ENCODE measurements at places on chromosomes 7 and 10.

- DNase-seq, result no peak
These were observed 89.1 kb downstream of the TNS3 start for GRCh38 chr7:47492716-47493325.

- DNase-seq, result no peak
These were observed 43.4 kb upstream of the SRGN start for GRCh38 chr10:69044546-69044945.

- no peak for DNase-seq
These were observed 87.2 kb upstream of the HPS1 start for GRCh38 chr10:98533746-98534445.

DNA sequence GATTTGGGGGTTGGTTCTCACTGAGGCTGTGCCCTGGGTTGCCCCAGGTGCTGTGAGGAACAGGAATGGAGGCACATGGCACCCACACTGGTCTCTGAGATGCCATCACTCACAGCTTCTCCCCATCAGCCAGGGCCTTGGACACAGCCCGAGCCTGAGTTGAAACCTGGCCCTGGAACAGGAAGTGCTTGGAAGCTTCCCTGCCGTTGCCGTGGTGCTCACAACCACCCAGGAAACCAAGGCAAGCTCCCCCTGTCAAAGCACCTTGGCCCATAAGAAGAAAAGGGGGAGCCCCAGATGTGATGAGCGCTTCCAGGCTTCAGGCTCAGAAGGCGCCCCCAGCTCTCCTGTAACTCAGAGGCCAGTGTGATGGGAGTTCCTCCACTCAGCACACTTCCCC is at the start of gene BTBD16:
TSS of gene BTBD16 (plus strand) at position 221 of the 400 bp plus-strand sequence. CDS start 3,786 bp downstream, outside the sequence.
- DNase-seq, result no peak

DNA sequence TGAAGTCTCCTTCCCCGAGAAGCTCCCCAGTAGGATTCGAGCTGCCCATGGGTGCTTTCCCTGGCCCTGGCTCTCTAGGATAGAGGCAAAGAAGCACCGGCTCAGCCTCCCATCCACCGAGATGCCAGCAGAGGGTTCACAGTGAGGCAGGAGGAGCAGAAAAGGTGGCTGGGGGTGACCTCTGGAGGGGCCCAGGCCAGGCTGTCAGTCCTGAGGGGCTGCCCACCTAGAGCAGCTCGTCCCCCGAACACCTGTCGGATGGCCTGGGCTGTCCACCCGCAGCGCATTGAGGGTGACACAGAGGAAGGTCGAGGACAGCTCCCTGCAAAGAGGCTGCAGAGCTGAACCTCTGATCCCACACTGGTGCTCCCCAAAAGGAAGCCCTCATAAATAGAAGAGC is 167.2 kb upstream of the PPP2R2D start:
- DNase-seq, result no peak

DNA sequence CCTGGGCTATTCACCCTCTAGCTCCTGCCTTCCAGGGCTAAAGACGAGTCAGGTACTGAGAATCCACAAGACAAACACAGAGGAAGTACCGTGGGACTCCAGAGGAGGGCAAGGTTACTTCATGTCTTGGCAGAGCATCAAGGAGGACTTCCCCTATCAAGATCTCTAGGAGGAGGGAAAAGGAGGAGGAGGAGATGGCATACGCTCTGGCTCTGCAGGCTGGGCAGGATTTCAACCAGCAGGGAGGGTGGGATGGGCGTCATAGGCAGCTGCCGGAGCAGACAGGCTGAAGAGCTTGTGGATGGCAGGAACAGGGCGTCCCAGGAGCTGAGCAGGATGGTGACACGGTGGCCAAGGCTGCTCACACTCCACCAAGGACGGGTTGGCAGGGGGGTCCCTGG is 21.3 kb downstream of the MDH2 start:
- no peak for DNase-seq

DNA sequence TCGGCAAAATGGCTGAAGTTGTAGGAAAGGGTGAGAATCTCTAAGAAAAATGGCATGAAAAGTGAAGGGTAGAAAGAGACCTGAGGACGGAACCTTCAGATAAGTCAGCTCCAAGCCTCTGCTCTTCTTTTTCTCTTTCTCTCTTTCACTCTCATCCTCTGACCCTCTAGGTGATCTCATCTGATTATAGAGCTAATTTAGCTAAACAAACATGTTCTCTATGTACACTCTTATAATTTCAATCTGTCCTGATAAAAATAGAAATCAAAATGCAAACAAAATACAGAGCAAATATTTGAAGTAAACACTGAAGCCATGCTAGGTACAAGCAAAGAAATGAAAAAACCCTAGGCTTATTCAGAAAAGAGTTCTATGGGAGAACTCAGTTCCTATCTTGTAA is 14.4 kb upstream of the CUBN start:
- DNase-seq, result no peak

- no peak for DNase-seq
These were observed 43.5 kb upstream of the FOXL3 start for GRCh38 chr7:246451-246850.

DNA sequence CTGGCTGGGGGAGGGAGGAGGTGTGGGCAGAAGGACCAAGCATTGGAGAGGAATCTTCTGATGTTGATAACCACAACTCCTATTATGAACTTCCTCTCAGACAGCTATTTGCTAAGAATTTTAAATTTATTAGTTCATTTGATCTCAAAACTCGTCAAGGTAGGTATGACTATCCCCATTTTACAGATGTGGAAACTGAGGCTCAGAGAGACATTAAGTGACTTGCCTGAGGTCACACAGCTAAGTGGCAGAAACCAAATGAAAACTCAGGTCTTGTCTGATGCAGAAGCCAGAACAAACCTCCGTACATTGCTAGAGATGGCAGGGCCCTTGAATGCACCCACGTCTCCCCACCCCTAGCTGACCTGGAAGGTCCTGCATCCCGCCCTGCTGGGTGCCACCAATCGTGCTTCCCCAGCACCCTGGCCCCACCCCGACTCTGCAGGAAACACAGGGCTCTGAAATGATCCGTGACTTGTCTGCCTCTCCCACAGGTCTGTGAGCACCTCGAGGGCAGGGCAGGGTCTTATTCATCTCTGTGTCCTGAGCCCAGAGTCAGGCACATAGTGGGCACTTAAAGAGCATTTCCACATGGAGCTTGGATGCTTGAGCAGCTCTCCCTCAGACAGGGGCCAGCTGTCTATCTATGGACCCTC is 5.6 kb upstream of the PALD1 start:
- no peak for DNase-seq

GRCh38 chr7:137930581-137930980 is 71.3 kb downstream of the CREB3L2 start:
- DNase-seq, result no peak

- DNase-seq, result no peak
These were observed 316.7 kb upstream of the NPSR1 start for GRCh38 chr7:34341326-34341725.

- DNase-seq, result no peak
These were observed 79.4 kb downstream of the VWC2 start for GRCh38 chr7:49852619-49853462.

- no peak for DNase-seq
These were observed 605.8 kb downstream of the PTPRN2 start for GRCh38 chr7:157981778-157982177.

GRCh38 chr10:76632767-76633051 is 1004.9 kb downstream of the KCNMA1 start:
- no peak for DNase-seq

GRCh38 chr7:4119848-4120247 is 562.2 kb upstream of the FOXK1 start:
- no peak for DNase-seq

- DNase-seq, result no peak
These were observed 75.1 kb downstream of the EBF3 start for GRCh38 chr10:129888784-129889616.

- no peak for DNase-seq
These were observed 29.6 kb downstream of the ABCB4 start for GRCh38 chr7:87445897-87446296.

- DNase-seq, result no peak
These were observed 28.1 kb downstream of the KCNH2 start for GRCh38 chr7:150949971-150950491.

- no peak for DNase-seq
These were observed 211.3 kb downstream of the PRKG1 start for GRCh38 chr10:51285601-51286000.

DNA sequence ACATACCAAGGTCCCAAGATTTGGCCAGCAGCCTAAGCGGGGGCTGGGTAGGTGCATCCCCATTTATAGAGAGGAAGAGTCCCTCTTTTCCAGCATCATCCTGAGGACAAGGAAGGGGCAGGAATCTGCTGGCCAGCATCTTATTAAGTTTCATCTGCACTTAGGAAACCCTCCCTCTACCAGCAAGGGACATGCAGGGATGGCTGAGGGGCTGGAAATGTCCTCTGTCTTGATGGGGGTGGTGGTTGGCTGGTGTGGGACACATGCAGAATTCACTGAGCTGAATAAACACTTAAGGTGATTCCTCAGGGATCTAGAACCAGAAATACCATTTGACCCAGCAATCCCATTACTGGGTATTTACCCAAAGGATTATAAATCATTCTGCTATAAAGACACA is 42.1 kb downstream of the NOD1 start:
- no peak for DNase-seq

DNA sequence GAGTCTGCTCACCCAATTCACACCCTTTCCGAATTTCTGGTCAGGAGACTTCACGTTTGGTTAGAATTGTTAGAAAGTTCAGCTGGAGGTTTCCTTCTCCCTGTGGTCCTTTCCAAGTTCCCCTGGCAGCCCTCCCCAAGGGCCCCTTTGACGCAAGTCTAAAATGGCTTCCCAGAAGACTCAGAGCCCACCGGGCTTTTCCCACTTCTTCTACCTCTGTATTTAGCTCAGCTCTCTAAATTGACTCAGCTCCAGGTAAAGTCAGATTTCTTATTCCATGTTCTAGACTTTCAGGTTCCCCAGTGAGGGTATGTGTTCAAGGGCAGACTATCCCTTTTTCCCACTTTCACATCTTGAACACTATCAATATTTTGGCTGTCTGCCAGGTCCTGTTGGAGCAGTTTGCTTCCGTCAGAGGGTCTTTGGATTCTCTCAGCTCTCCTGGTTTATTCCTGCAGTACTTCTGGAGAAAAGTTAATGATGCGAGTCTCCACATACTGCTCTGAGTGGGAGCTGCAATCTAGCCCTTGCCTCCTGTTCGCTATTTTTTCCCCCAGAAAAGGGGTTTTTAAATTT is 53.1 kb upstream of the ZNF273 start:
- no peak for DNase-seq

DNA sequence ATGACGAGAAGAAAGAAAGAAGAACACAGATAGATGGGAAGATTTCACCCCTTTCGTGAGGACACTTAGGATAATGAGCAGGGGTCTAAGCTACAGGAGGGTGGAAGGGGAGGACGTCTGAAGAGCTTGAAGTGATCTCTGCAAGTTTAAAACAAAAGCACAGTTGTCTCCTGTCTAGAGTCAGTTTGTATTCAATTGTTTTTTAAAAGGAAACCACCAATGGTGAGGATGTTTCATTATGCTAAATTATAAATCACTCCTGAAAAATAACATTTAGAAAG is 85.9 kb downstream of the ADAM12 start:
- no peak for DNase-seq

GRCh38 chr7:159250471-159250870 is 105.8 kb upstream of the VIPR2 start:
- no peak for DNase-seq

DNA sequence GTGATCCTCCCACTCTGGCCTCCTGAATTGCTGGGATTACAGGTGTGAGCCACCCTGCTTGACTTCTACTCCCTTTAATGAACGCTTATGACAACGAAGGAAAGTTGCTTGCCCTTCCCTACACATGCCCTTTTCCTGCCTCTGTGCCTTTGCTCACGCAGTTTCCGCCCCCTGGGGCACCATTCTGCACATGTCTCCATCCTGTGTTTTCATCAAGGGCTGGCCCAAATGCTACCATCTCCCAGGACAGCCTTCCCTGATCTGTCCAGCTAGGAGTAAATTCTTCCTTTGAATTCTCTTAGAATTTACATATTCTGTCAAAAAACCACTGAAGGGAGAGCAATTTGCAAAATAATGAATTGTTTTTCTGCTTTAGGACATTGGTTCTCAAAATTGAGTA is 50.0 kb upstream of the KMT2C start:
- no peak for DNase-seq

- DNase-seq, result no peak
These were observed 73.5 kb downstream of the TBXAS1 start for GRCh38 chr7:139902436-139903102.

GRCh38 chr10:11326241-11326640 is 285.2 kb downstream of the USP6NL start:
- no peak for DNase-seq

DNA sequence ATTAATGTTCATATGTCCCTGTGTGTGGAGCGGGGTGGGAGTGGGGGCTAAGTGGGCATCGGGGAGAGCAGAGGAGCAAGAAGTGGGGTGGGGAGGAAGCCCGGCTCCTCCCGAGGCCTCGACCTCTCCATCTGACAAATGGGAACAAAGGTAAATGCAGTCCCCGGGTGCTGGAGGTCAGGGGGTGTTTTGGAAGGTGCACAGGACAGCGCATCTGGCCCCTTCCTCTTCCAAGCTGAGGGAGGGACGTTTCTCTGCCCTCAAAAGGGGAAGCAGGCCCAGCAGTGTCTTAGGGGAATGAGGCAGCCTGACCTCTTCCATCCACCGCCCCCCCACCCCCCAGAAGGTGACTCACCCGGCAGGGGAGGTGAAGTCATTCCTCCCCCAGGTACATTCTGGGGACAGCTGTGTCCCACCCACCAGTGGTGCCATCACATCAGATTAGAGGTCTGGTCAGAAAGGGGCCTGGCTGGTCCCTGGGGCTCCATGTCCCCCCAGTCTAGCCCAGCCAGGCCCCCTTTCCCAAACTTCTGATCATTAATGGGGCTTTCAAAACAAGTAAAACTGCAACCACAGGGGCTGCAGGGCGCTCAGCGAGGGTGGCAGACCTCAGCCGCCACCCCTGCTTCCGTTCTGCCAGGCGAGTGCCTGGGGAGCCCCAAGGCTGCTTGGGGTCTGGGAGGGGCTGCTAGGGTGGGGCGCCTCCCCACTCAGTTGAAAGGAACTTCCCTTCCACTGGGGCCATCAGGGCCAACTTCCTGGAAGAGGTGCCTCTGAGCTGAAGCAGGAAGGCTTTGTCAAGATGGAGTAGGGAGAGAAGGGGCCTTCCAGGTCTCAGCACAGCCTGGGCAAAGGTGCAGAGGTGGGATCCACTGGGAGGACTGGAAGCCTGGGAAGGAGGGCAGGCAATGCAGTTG is 10.8 kb downstream of the LFNG start:
- peak; percentile 66 for DNase-seq

DNA sequence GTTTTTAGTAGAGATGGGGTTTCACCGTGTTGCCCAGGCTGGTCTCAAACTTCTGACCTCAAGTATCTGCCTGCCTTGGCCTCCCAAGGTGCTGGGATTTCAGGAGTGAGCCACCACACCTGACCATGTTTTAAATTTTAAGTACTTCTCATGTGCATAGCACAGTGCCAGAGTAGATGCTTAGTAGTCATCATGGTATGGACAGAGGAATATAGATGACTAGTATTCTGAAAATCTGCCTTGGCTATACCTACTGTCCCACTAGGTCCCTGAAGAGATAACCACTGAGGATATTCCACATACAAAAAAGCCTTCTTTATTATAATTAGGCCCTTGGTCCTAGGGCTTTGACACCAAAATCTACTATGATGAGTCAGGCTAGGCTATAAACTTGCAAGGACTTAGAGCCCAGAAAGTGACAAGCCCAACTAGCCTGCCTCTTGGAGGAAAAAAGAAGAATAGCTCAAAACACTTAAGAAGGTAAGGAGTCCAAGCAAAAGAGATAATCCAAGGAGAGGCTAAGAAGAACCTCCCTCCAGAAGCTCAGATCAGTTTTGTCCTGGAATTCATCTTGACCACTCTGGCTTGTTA is 34.0 kb downstream of the LUC7L2 start:
- DNase-seq, result no peak

Measured in activated CD8-positive, alpha-beta memory T cell treated with anti-CD3 and anti-CD28 coated beads for 4 hours (primary cell).